Cardiac septum (tissue), 1 donor: ENCODE measurements at places on chromosomes 3 and 15.

DNA sequence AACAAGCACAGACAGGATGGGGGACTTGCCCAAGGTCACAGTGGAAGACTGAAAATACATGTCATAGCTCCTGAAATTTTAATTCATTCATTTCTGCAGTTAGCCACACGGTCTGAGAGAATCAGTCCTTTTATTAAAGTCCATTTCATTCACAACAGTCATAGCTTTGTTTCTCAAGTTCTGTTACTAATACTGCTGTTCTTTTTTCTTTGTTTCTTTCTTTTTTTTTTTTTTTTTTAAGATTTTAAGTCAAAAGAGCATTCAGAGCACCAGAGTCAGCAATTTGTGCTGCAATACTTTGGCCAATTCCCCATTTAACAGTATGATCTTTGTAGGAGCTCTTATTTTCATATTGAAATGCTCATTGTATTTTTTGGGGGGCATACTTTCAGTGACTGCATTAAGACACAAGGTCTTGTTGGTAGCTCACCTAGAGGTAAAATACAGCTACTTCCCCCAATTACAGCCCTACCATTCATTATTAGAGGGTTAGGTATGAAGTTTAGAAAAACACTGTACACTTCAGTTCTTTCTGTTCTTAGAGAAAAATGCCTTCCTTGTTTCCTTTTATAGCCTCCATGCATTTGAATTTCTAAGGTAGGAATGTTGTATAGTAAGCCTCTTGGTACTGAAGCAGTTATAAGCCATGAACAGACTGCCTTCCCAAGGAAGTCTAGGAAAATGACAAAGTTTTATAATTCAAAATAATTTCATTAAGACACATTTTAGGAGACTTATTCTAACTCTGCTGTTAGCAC, 9.6 kb downstream of the GALK2 start:
- no peak for DNase-seq

GRCh38 chr3:104126463-104126862, 1240.2 kb upstream of the ALCAM start:
- DNase-seq: no peak

DNA sequence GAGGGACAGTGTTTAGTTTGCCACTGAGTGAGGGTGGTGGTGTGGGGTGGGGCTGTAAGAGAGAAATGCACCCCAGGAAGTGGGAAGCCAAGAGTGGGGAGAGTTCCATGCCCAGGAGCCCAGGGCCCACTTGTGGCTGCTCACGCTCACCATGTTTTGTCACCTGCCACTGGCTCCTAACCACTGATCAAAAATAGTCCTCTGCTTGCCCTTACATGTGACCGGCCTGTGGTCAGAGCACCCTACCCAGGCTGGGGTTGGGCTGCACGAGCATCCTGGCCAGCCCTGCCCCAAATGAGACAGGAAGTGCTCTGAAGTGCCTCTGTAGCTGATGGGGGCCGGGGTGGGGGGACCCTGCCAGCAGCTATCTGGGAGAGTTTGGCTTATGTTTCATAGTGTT, 216.3 kb downstream of the RPLP1 start:
- no peak for DNase-seq

- no peak for DNase-seq
Measured at GRCh38 chr3:9019259-9019961, 56.1 kb upstream of the RAD18 start.

- no peak for DNase-seq
Measured at GRCh38 chr15:26772154-26773066, at the start of gene GABRB3. Gene GABRB3, minus strand, starts transcription at chr15:26773066.

DNA sequence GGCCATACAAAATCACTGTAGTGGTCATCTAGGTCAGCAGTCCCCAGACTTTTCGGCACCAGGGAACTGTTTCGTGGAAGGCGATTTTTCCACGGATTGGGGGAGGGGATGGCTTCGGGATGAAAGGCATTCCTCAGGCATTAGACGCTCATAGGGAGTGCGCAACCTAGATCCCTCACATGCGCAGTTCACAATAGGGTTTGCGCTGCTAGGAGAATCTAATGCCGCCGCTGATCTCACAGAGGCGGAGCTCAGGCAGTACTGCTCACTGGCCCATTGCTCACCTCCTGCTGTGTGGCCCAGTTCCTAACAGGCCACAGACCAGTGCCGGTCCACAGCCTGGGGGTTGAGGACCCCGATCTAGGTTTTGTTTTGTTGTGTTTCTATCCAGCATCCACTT, 200.1 kb downstream of the SLC9A9 start:
- DNase-seq: no peak

GRCh38 chr3:25775936-25776335, 7.3 kb downstream of the NGLY1 start:
- no peak for DNase-seq

GRCh38 chr3:54897028-54897711, 30.7 kb downstream of the LRTM1 start:
- DNase-seq: no peak

DNA sequence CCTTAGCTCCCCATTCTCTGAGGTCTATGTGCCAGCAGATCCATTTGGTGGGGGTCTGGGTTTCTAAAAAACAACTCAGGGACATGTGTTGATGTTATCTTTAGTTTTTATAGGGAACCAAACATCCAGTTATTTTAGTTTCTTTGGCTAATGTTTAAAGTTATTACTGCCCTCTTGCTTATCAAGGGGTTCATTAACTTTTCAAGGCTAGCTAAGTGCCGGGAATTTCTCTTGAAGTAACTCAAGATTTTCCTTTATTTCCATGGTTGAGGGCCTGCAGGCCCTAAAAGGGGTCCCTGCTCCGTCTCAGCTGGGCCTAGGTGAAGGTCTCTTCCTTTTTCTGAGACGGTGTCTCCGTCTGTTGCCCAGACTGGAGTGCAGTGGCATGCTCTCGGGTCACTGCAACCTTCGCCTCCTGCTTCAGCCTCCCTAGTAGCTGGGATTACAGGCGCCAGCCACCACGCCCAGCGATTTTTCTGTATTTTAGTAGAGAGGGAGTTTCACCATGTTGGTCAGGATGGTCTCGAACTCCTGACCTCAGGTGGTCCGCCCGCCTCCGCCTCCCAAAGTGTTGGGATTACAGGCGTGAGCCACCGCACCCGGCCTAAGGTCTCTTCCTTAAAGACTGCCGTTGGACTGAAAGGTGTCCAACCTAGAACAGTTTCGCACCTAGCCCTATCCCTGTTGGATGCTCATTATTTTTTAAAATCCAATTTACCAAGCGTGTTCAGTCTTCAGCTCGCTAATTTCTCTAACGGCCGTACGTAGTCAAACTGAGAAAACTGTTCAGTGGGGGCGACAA, 1.3 kb upstream of the OXSR1 start:
- no peak for DNase-seq

DNA sequence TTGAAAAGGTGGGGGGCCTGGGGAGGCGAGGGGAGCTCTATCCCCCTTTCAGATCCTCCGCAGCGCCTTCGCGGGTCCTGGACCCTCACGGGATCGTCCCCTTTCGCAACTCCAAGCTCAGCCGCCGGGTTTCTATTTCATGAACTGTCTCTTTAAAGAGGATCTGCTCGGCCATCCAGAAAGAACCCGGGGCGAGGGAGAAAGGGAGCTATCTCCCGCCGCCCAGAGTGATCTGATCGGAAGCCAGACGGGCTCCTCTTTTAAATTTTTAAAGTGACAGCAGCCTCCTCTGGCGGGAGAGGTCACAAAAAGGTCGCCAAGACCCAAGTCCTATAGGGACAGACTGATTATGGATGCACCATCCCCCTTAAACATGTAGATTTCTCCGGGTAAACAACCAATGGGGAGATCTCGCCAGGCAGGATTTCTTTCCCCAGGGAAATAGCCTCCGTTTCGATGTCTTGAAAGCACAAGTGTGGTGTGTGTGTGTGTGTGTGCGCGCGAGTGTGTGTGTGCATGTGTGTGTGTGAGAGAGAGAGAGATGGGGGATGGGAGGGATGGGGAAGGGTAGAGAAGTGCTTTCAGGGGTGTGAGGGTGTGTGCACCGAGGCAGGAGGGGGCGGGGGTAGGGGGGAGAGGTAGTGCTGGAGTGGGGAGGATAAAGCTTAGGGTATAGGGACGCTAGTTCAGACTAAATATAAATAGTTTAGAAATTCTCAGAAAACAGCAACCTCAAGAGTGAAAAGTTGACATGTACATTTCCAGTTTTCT, 516.1 kb downstream of the MECOM start:
- peak; percentile 76 for DNase-seq

DNA sequence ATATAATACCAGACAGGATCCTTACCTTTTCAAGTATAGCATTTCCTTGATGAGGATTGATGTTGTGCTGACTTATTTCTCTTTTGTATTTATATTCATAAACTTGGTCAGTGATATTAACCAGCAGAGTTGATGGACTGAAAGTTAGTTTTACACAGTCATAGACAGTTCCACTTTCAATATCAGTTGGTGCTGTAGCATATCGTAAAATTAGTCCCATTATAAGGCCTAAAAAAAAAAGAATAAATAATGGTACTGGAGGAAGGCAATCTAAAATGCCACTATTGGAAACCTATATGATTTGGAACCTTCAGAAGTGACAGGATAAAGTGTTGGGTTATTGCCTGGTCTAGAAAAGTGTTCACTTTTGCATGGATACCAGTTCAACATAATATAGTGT, 16.3 kb downstream of the SLC9A9 start:
- no peak for DNase-seq

DNA sequence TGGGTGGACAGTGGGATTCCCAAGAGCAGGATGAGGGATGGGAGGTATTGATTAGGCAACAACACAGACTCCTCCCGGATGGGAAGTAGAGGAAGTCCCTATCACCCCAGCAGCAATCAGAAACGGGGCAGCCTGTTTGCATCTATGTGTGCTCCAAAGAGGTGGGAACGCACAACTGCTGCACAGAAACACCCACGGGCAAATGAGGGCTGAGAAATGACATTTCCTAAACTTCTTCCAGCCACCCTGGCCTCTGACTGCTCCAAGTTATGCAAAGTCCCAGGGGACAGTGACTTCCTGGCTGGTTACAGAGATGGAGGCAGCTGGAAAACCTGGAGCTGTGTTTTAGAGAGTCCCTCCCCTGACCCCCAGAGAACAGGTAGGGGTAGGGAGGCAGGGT, 42.6 kb downstream of the HCN4 start:
- DNase-seq: peak; percentile 65

DNA sequence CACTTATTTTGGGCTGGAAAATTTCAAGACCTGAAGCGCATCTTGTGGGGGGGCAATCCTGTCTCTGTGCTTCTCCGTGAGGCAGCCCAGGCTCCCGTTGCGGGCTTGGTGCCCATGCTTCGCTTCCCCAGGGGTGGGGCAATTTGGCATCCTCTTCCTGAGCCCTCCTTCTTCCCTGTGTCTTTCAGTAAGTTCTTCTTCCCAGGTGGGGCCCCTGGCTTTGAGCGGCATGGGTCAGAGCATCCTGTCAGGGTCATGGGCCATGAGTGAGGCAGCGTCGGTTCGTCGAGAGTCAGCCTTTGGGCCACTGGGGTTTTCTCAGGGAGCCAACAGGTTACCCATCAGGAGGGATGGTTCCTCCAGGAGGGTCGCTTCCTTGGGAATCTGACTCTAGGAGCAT, 200.7 kb downstream of the UBE3A start:
- peak; percentile 43 for DNase-seq

GRCh38 chr3:150631515-150632221, 28.5 kb downstream of the SELENOT start:
- no peak for DNase-seq
